Fibroblast of mammary gland (primary cell): ENCODE measurements at places on chromosomes 16 and 17.
A peak's percentile ranks its signal among the peaks of the same experiment; 100 is the strongest.

DNA sequence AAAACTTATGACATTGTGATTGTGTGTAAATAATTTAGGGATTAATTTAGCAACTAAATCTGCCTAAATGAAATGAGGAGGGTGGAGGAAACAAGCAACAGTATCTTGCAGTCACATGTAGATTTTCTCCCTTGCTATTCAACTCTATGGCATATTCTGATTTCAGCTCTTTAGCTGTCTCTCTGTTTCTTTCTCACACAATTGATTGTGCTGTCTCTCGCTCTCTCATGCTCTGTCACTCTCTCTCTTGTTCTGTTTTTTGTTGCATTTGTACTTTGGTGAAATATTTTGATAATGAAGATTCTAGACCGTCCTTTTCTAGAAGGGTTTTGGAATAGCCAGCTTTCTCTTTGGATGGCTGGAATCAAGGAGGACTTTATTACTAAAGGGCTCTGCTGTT, 70.6 kb downstream of the BCAS3 start:
- DNase-seq: no peak

- DNase-seq: no peak
These were observed 12.0 kb upstream of the SLC39A11 start for GRCh38 chr17:73104450-73104849.

GRCh38 chr16:72952811-72953271, 95.1 kb downstream of the ZFHX3 start:
- DNase-seq: peak; percentile 41

GRCh38 chr17:30256756-30257506, 21.4 kb upstream of the SLC6A4 start:
- DNase-seq: peak; percentile 51

- DNase-seq: peak; percentile 33
These were observed 84.0 kb upstream of the NOL11 start for GRCh38 chr17:67633751-67634211.

- DNase-seq: no peak
These were observed 88.8 kb downstream of the HS3ST3B1 start for GRCh38 chr17:14389681-14390080.

GRCh38 chr17:72296456-72296855, 175.6 kb downstream of the SOX9 start:
- peak; percentile 25 for DNase-seq

GRCh38 chr16:2833776-2834175, 3.7 kb downstream of the ZG16B start:
- no peak for DNase-seq

- no peak for DNase-seq
These were observed 61.4 kb downstream of the ZDHHC7 start for GRCh38 chr16:84949772-84950436.

DNA sequence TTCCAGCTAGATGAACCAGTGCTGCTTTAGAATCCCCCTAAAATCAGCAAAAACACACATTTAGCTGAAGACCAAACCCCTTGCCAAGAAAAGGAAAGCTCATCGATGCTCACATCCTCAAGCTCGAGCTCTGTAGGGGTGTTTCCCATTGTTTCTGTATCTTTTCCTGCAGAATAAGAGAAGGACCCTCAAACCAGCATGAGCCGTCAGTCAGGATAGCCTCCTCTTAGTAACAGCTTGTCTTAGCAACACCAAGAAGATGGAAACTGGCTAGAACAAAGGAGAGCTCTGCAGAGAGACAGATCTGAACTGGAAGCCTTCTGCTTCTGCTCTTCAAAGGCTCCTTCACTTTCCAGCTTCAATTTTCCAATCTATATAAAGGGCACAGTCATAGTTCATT, 32.0 kb downstream of the VAT1L start:
- no peak for DNase-seq

- DNase-seq: peak; percentile 6
These were observed 154.0 kb downstream of the C16orf78 start for GRCh38 chr16:49527611-49528010.
